Memory B cell (primary cell): ENCODE measurements at places on chromosomes 5 and 9.
A peak's percentile ranks its signal among the peaks of the same experiment; 100 is the strongest.

DNA sequence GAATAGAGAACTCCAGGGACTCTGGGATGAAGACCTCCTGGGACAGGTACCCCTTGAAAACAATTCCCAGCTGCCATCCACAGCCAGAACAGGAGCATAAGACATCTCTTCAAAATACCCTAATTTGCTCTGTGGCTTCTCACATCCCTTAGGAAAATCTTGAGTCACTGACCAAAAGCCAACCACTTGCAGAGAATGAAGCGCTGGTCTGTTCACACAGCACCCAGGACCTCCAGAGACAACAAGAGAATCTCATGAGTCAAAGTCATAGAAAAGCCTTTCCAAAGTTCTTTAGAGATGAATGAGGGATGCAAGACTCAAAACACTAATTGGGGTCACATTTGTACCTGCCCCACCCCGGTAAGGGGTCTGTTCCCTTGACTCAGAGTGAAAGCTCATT is 210.6 kb downstream of the SEMA5A start:
- DNase-seq, result no peak

DNA sequence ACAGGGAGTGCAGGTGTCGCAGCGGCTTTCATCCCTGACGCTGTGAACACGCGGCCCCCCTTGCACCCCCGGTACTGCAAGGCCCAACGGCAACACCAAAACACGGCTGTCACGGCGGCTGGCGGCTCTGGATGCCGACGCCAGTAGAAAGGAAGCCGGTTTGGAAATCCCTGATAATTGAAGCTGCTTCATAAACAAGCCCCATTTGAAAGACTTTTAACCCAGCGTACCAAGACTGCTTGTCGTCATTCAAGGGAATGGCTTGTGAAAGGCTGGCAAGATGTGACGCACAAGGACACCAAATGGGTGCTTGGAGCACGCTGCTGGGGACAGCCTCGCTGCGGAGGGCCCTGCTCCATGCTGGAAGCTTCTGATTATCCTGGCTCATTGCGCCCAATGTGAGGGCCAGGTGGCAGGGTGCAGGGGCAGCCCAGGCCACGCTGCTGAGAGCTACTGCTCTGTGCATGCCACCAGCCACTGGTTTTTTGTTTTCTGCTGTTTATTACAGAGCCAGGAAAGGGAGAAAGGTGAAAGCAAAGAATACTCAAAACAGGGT is 63.1 kb downstream of the GTF3C4 start:
- no peak for DNase-seq

GRCh38 chr5:164498438-164498837 is 993.0 kb downstream of the MAT2B start:
- no peak for DNase-seq

DNA sequence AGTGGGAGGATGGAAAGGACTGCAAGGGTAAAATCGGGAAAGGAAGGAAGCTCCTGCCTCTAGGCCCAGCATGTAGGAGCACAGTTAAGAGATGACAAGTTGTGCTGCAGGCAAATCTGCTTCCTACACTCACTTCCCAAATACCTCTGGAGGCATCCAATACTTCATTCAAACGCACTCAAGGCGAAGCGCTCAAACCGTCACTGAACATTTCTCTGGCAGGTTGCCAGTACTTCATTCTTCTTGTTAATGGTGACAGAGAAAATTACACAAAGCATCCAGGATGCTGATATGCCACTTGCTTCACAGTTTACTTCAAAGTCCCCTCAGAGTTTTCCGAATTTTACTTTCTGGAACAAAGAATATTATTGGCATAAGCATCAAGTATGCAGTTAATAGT is 59.8 kb downstream of the NREP start:
- no peak for DNase-seq

DNA sequence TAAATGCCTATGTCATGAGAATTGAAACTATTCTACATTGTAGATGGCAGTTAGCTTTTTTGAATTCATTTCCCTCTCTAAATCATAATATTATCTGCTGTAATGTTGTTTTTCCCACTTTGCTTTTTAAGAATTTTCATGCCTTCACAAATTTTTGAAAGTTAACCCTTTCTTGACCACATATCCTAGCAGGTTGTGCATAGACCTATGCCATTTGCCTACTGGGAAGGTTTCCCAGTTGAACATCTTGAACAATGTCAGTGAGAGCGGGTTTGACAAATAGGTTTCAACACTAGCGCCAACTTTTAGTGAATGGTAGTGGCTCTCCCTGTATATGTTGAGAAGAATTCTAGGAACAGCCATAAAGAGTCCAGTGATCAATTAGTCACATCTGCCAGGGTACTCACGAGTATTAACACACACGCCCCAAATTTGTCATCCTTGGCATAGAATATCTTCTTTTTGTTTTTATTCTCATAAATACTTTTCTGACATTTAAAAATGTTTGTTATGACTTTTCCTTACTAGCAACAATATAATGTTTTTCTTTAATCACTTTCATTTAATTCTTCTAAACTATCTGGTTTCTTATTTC is 307.6 kb downstream of the PJA2 start:
- no peak for DNase-seq

- no peak for DNase-seq
Measured at GRCh38 chr9:127273326-127273725, 8.8 kb downstream of the GARNL3 start.

DNA sequence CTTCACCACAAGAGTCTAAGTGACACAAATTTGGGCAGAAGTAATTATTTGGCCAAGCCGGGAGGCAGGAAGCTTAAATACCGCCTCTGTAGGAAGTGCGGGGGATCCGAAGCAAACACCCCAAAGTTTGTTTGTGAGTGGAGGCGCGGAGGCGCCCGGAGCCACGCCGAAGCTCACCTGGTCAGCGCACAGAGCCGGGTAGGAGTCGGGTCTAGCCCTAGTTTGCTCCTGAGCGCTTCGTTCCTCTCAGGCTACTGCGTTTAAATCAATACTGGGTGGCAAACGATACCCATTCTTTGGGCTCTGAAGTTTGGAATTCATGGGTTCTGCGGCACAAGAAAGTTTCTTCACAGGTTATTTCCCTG is 855 bp downstream of the MCC start:
- DNase-seq, result no peak

GRCh38 chr5:178068293-178068692 is 45.0 kb upstream of the N4BP3 start:
- DNase-seq, result peak; percentile 36

- DNase-seq, result no peak
Measured at GRCh38 chr9:116152941-116153764, 438 bp upstream of the PAPPA start.

- DNase-seq, result no peak
Measured at GRCh38 chr5:4662756-4663155, 477.4 kb upstream of the ADAMTS16 start.

DNA sequence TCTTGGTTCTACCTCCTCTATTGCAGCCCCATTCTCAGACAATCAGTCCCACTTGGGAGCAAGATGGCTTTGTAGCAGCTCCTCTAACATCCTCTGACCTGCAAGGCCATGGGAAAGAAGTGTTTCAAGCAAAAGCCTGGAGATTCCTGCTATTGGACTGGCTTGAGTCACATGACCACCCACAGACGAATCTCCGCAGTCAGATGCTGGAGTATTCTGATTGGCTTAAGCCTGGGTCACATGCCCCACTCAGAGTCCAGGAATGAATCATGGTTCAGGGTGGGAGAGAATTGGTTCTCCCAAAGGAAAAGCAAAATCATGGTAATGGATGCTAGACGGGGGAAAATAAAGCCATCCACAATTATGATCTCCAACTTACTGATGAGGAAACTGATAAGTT is 22.6 kb upstream of the LMX1B start:
- no peak for DNase-seq

GRCh38 chr5:134246771-134247427 is 21.0 kb upstream of the PPP2CA start:
- DNase-seq, result no peak

GRCh38 chr5:52853650-52854049 is 65.9 kb downstream of the ITGA1 start:
- DNase-seq, result no peak

GRCh38 chr5:1037123-1037670 is 28.6 kb downstream of the NKD2 start:
- DNase-seq, result no peak

DNA sequence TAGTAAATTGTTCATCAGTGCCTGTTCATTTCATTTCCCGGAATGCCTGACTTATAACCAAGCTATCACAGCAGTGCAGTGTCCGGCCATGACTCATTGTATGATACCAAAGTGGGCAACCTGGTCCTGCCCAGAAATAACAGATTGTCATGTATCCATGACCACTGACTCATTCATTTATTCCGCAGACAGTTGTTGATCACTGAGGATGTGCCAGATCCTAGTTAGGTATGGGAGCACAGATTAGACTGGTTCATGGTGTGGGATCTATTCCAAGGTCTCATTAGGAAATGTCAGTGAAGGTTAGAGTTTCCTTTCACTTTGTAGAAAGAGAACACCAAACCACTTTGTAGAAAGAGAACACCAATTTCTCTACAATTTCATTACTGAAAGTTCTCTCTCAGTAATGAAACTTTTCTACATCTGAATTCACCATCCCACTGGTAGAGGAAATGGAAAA is 8.7 kb downstream of the NREP start:
- DNase-seq, result no peak

DNA sequence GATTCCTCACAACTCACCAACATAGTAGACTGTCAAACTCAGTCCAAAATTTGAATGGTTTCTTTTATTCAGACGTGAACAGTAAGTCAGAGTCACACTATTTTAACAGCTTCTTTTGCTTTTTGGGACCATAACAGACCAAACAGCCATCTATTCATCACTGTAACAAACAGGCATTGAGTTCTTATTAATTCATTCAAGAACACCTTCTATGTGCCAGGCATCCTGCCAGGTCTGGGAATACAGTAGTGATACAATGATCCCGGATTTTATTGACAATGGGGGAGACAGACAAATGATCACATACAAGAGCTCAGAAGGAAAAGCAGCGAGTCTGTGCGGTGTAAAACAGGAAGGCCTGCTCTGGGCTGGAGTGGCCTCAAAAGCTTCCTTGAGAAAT is 153.3 kb upstream of the ERCC6L2 start:
- DNase-seq, result no peak

GRCh38 chr5:140926443-140927227 is 536 bp downstream of the PCDHAC1 start:
- no peak for DNase-seq

- DNase-seq, result no peak
Measured at GRCh38 chr9:93262537-93263310, 78.8 kb downstream of the WNK2 start.

DNA sequence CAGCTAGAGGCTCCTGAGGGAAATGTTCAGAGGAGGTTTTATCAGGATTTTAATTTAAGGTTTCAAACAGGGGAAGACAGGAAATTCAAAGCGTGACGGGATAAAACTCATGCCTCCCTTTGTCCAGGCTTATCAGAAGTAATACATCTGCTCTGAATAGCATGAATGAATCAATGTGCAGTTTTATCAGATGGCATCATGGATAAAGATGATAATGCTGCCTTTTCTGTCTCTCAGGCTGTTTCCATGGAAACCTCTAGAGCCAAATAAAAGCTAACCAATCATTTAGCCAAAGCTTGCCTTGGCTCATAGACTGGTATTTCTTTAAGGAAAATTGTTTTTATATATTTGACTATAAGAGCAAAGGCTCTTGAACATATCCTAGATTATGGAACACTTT is 16.4 kb downstream of the MFAP3 start:
- DNase-seq, result no peak

DNA sequence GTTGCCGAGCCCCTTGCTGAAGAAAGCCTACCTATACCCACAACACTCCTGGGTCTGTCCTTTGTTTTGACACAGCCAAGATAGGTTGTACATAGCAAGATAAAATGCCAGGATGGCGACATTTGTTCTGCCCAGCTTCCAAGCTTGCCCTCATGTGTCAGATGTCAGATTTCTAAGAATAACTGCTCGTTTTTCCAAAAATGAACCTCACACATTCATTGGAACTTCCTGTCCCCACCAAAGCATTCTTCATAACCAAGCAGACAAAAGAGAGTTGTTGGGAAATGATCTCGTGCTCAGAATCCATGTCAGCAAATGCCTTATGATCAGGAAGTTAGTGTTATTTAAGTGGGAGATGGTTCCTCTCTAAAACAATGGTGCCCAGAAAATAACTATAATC is 210.1 kb downstream of the ZNF608 start:
- DNase-seq, result no peak

DNA sequence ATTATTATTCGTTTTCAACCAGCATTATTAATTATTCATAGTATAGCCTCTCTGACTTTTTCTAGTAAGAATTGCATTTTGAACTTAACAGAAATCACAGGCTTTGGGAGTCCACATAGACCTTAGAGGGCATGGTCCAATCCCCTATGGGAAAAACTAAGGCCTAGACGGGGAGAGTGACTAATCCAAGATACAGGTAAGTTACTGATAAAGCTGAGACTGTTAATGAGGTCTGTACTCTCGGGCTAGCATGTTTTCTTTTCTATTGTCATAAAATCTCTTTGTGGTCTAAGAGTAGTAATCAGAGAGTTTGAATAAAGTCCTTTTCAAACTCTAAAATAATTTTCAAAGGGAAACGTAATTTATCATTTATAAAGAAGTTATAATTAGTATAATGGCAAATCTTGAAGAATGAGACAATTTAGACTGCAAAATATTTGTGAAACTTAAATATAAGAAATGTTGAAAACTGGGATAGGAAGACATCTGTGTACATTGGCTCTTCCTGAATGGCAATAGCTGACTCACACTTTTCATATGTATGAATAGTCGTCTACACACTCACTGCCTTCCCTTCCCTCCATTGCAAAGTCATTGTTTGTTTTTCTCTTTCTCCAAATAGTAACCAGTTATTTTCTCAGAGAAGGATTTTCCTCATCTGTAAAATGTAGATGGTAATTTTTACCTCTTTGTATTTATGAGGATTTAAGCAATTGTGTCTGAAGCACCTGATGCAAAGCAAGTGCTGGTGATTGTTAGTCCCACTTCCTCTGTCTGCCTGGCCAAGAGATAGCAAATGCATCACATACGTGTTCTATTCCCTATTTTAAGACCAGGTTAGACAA is 207.9 kb upstream of the CD180 start:
- DNase-seq, result no peak

GRCh38 chr9:136546697-136547501 is 1.1 kb upstream of the NOTCH1 start:
- peak; percentile 52 for DNase-seq

DNA sequence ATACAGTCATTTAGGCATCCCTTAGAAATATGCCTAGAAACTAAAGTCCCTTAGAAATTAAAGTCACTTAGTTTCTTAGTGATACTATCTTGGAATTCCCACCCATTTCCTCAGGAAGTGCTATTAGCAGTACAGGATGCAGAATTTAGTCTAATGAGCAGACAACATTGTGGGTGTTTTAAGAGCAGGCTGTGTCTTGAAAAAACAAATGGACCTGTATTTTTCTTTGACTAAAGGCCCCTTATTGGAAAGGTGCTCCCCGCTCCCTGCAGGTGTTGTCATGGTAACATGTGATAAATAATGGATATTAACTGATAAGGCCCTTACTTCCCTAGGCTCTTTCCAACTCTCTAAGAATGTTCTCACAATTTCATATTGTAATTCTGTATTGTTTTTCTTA is 38.8 kb upstream of the STARD4 start:
- no peak for DNase-seq

DNA sequence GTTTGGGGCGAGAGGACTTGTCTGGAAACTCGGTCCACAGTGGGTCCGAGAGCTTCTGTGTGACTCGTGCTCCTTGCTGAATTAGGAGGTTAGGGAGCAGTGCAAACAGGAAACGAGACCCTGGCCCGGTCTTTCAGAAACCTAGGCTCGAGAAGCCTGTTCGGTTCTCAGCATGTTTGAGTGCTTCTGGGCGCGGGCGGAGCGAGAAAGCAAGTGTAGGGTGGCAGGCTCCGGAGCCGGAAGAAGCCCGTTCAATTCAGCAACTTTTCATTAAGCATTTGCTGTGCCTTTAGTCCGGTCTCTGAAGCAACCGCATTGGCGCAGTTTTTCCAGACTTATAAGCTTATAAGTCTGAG is 547 bp downstream of the CLTA start:
- DNase-seq, result peak; percentile 14
